ENCODE measurements at places on chromosomes 3 and 15.

DNA sequence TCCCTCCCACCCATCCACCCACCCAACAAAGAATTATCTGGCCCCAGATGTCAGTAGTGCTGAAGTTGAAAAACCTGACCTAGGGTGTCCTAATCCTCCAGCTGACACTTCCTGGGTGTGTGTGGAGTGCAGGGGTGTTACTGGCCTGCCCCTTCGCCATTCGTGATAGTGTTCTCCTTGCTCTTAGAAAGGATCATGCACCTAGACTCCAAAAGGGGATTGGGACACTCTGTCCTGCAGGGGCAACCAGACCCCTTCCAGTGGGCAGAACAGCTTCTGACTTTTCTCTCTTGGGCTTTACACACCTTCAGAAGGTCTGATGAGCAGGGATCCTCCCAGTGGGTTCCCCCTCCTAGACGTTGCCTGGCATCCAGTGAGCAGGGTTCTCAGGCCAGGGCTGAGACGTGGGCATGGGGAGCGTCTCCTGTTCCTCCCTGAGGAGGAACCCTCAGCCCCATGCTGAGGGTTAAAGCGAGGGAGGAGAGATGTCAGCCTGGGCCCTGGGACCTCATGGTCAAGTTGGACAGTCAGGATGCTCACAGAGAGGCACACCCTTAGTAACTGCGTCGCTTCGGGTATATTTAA lies 75.0 kb downstream of the AAGAB start:
- no peaks in the 10 kb centered on the region for H3K27me3 ChIP-seq
- no peak for DNase-seq
- peaks cover 2% of the 10 kb centered on the region for H3K36me3 ChIP-seq
- H3K4me3 ChIP-seq: no peak overlapping the region
- H3K27ac ChIP-seq: no peak overlapping the region
- peaks cover 4% of the 10 kb centered on the region for H3K4me1 ChIP-seq

DNA sequence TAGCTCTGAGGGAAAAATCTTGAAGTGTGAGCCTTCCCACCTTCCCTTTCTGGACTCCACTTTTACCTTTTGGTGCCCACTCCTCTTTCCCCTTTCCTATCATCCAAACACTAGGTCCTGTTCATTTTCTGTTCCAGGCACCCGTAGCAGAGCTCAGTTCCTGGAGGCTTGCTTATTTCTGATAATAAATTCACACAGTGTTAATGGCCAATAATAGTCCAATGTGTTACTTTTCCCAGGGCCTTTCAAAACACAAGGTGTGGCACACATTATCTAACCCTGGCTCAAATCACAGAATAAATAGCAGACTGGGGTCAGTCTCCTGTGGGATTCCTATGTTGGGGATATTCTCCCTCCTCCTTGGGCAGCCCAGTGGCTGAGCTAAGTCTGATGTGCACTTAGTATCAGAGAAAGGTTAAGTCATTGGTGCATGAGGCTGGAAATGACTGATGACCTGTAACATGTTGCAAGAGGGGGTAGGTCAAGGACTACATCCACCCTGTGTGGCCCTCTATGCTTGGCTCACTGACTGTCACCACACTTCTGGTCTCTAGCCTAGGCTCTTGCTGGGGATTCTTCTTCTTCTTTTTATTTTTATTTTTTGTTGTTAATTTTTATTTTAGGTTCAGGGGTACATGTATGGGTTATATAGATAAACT lies 43.7 kb upstream of the ROPN1 start:
- H3K27ac ChIP-seq: no peak overlapping the region
- DNase-seq: no peak
- H3K4me1 ChIP-seq: no peaks in the 10 kb centered on the region
- H3K36me3 ChIP-seq: no peaks in the 10 kb centered on the region
- no peak overlapping the region for H3K4me3 ChIP-seq

DNA sequence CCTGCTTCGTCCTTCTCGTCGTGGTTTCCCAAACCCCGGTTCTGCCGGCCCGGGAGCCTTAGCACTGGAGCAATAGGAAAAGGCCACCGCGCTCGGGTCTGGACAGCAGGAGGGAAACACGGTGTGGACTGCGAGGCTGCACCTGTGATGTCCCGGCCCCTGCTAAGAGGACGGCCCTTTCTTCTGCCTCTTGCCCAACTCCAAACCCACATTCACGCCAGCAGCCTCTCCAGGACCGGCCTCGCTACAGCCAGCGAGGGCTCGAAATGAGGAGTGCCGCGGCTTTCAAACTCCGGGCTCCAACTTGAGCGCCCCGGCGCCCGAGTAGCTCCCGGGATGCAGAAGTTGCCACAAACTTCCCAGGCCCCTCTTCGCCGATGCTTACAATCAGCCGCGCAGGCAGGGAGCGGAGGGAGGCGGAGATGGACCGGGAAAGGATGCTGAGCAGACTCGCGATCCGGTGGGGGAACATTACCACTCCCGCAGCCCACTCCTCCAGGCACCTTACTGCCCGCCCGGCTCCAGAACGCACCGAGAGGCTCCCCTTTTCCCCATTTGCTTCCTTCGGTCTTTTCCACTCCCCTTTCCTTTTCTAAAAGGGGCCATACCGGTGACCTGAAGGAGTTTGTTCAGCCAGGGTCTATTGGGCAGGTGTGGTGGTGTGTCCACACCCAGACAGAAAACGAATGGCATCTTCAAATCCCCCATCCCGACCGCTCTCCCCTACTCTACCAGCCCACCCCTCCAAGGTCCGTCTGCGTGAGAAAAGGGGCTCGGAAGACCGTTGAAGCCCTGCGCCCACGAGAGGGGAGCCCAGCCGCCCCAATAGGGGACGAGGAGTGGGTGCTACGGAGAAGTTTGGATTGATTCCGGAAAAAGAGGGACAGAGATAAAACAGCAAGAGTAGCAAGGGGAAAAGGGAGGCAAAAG lies 18.8 kb upstream of the SATB1 start:
- no peaks in the 10 kb centered on the region for H3K27me3 ChIP-seq
- peak overlapping the region; percentile 56 for H3K27ac ChIP-seq
- H3K4me3 ChIP-seq: peak overlapping the region; percentile 61
- no peaks in the 10 kb centered on the region for H3K36me3 ChIP-seq

DNA sequence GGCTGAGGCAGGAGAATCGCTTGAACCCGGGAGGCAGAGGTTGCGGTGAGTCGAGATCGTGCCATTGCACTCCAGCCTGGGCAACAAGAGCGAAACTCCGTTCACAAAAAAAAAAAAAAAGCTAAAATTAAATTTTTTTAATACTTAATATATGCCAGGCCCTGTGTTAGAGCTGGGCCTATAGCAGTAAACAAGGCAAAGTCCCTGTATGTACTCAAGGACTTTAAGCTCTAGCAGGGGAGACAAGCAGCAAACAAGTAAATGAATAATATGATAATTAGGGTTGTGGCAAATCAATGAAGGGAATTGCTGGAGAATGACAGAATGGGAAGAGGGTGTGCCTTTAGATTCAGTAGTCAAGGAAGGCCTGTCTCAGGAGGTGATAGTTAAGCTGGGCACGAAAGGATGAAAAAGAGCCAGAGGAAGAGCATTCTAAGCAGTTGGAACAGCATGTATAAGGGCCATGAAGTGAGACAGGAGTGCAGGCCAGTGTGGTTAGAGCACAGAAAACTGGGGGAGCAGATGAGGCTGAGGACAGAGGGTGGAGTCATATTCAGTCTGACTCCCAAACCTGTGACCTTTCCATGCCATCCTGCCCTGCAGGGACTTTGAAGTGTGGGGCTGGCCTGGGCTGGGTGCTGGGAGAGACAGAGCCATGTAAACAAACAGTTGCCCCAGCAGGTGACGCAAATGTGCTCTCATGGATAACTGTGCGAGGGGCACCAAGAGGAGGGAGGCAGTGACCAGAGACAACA lies 6.6 kb upstream of the RAF1 start:
- H3K27me3 ChIP-seq: no peaks in the 10 kb centered on the region
- no peaks in the 10 kb centered on the region for H3K36me3 ChIP-seq
- no peaks in the 10 kb centered on the region for H3K4me1 ChIP-seq
- no peak for DNase-seq
- no peak overlapping the region for H3K4me3 ChIP-seq
- no peak overlapping the region for H3K27ac ChIP-seq

GRCh38 chr3:69178082-69178481 lies 55.7 kb upstream of the LMOD3 start:
- H3K36me3 ChIP-seq: no peaks in the 10 kb centered on the region
- no peak overlapping the region for H3K4me3 ChIP-seq
- no peak for DNase-seq
- H3K4me1 ChIP-seq: peaks cover 12% of the 10 kb centered on the region
- no peak overlapping the region for H3K27ac ChIP-seq

- H3K4me1 ChIP-seq: peaks cover 15% of the 10 kb centered on the region
- no peak for DNase-seq
- no peaks in the 10 kb centered on the region for H3K36me3 ChIP-seq
- H3K27ac ChIP-seq: peak overlapping the region; percentile 81
These were observed 16.4 kb downstream of the EFCC1 start for GRCh38 chr3:129017484-129017899.

DNA sequence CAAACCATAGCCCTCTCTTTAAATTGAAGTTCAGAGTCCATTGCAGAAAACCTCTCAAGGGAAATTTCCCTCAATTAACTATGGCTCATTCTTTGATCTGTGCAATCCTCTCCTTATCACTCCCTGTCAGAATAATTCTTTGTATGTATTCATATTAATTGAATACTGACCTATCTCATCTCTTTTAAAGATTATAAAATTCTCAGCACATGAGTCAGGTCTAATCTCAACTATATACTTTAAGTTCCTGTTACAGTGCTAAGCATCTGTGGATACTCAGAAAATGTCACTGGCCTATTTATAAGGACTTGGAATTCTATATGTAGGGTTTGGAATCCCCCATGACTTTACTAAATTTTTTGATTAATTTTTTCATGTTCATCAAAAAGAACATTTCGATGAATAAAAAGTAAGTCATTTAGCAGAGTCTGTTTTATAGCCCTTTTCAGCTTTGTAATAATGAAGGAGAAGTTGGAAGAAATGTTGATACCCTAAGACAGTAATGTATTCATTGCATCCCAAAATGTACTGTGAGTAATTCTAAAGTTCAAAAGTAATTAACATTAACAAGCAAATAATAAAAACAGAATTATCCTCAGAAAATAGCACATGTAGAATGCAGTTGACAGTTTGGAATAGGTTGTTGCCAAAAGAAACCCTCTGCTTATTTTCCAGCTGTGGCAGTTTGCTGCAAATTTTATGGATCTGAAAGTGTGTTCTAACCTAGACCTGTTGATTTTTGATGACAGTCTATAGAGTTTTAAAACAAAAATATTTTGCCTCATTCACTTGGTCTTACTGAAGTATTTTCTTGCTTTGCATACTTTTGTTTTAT lies 503.4 kb upstream of the CBLB start:
- no peaks in the 10 kb centered on the region for H3K4me1 ChIP-seq
- no peak overlapping the region for H3K4me3 ChIP-seq
- H3K36me3 ChIP-seq: no peaks in the 10 kb centered on the region
- H3K27ac ChIP-seq: no peak overlapping the region
- no peaks in the 10 kb centered on the region for H3K27me3 ChIP-seq

DNA sequence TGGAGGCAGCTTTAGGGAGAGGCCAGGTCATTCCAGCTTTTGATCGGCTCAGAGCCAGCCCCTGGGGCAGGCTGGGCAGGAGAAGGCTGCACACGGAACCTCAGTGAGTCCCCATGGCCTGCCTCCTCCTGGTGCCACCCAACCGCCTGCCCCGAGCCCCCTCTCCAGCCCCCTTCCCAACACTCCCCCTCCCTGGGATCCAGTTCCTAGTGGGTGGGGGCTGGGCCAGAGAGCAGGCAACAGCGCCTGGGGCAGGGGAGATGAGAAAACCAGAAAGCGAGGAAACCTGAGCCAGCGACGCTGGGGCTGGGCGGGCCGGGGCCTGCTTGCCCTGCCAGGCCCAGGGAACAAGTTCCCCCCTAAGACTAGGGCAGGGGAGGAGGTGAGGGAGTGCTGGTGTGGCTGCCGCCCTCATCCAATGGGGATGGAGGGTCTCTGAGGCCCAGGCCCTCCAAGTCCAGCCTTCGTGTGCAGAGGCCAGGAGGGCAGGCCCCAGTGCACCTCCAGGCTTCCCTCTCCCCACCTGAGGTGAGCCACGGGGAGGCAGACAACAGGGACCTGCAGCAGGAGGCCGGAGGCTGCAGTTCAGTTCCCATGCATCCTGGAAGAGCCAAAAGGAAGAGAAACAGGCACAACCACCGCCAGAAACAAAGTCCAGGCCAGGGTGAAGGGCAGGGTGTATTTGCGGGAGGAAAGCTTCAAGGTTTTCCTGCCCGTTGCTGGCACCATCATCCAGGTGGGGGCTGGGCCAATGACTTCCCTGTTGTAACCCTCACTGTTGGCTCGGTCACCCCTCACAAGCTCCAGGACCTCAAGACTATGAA lies 4.0 kb upstream of the SEMA3F start:
- no peak overlapping the region for H3K4me3 ChIP-seq
- no peaks in the 10 kb centered on the region for H3K27me3 ChIP-seq
- no peaks in the 10 kb centered on the region for H3K36me3 ChIP-seq
- peak; percentile 68 for DNase-seq
- peaks cover 5% of the 10 kb centered on the region for H3K4me1 ChIP-seq

DNA sequence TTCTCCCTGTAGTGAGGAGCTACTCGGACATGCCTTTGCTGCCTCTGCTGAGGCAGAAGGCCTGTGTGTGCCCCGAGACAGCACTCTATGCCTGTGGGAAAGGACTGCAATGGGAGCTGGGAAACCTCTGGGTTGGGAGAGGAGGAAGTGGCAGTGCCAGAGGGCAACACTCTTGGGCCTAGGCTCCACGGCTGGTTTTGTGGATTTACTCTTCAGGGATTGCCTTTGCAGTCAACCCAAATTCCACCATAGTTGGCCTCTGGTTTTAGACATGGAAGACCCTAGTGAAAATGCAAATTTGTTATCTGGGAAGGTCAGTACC lies 46.8 kb downstream of the ITGA11 start:
- H3K36me3 ChIP-seq: no peaks in the 10 kb centered on the region
- peak; percentile 8 for DNase-seq
- no peak overlapping the region for H3K27ac ChIP-seq
- H3K4me3 ChIP-seq: no peak overlapping the region
